ENCODE measurements at places on chromosomes 12 and 14.

DNA sequence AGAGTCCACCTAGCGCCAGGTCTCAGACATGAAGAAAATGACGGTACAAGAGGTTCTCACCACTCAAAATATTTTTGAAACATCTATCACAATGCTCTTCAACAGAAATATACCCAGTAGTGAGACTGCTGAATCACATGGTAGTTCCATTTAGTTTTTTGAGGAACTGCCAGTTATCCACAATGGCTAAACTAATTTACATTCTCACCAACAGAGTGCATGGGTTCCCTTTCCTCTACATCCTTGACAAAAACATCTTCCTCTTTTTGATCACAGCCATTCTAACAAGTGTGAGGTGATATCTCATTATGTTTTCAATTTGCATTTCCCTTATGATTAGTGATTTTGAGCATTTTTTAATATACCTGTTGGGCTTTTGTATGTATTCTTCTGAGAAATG lies 5.7 kb upstream of the GPR65 start:
- DNase-seq, result no peak

- peak; percentile 63 for DNase-seq
Measured at GRCh38 chr14:80954687-80955299, 628 bp upstream of the TSHR start.

- DNase-seq, result no peak
Measured at GRCh38 chr14:89214221-89214965, 202.6 kb downstream of the FOXN3 start.

DNA sequence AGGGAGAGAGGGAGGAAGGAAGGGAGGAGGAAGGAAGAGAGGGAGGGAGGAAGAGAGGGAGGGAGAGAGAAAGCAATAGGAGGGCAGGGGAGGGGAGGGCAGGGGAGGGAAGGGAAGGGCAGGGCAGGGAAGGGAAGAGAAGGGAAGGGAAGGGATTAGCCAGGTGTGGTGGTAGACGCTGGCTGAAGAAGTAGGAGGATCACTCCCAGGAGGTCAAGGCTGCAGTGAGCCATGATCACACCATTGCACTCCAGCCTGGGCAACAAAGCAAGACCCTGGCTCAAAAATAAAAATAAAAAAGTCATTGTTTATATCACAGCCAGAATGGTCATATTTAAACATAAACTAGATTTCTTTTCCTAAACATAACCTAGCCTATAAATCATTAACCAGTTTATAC lies 20.4 kb upstream of the EEA1 start:
- no peak for DNase-seq

- DNase-seq, result peak; percentile 54
Measured at GRCh38 chr12:123237646-123238329, 4.6 kb downstream of the MTRFR start.

- no peak for DNase-seq
Measured at GRCh38 chr12:108939594-108939993, 59.7 kb downstream of the DAO start.

DNA sequence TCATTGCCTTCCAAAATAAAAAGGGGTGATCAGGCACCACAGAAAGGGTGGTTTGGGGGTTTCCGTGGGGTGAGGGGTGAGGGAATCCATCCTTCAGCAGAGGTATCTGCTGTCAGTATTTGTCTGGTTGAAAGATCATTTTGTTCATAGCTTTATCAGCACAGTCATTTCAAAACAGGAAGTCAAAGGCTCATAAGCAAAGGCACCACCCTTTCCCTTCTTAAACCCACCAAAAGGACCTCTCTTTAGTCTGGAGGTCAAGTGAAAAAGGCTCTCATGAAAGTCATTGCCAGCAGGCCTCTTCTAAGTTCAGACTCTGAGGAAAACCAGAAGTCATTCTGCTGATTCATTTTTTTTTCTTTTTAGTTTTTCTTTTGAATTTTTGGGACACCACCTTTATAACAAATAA lies 6.2 kb downstream of the CHST11 start:
- DNase-seq, result peak; percentile 58

GRCh38 chr12:68067762-68068376 lies 78.6 kb downstream of the IFNG-AS1 start:
- no peak for DNase-seq

DNA sequence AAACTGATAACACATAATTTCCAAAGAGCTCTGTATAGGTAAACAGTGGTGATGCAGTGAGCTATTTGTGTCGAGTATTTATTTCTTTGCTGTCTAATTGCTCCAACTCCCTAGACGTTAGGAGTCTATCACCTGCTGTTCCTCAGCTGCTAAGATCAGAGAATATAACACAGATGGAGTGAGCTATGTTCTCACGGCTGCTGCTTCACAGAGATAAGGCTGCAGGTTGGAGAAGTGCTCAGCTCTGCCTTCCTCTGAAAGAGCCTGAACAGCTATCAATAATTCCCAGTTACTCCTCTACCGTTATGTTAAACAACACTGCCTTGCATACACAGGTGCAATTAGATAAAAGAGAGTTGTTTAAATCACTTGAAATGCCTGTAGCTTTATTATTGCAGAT lies 103.2 kb upstream of the MDGA2 start:
- no peak for DNase-seq

- no peak for DNase-seq
Measured at GRCh38 chr14:21860172-21860571, 186.6 kb upstream of the OR4E1 start.

GRCh38 chr14:96586056-96586455 lies 83.9 kb downstream of the PAPOLA start:
- no peak for DNase-seq

GRCh38 chr14:105021656-105022275 lies 883 bp upstream of the CDCA4 start:
- DNase-seq, result no peak

DNA sequence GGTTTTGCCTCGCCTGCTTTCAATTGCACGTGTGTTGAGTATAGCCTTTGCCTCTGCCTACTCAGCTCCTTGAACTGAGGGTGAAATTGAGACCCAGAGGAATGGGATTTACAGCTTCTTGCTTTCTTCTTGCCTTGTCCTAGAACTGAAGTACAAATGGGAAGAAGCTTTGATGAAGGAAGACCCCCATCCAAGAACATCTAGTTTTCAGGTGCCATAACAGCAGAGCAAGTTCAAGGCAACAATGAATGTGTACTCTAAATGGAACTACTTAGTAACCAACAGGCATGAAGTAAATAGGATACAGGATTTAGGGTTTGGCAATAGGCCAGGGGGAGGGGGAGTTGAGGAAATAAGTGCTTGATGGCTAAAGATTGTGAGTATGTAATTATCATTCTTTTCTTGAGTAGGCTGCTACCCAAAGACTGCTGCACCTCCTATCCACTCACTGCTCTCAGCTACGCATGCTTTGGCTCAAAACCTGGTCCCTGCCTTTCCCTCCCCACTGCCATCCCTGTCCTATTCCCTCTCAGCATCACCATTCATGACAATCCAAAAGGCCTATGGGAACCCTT lies 2.1 kb downstream of the GPX2 start:
- DNase-seq, result no peak
